Foreskin keratinocyte (primary cell): ENCODE measurements at places on chromosomes 2 and 18. TPM values are rescaled to one million over a fixed set of nuclear protein-coding genes. Genes with fewer than 3 reads are reported as not detected.

Gene IL1R2
- 37.9 and 40.7 TPM in 2 replicates for total RNA-seq

DNA sequence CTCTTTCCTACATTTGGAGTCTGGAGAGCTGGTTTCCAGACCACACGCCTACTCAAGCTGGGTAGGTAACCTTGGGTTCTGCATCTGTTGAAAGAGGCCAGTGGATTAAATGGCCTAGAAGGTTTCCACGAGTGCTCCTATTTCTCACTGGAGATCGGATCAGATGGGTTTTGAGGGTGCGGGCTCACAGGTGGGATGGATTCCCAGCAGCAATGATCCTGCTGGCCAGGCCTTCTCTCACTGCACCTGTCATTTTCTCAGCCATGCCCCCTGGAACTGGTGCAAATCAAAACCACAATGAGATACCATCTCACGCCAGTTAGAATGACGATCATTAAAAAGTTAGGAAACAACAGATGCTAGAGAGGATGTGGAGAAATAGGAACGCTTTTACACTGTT is 747.5 kb upstream of the RAB6C start:
- DNase-seq: no peak

- DNase-seq: no peak
Measured at GRCh38 chr2:67663776-67664175, 266.6 kb downstream of the ETAA1 start.

DNA sequence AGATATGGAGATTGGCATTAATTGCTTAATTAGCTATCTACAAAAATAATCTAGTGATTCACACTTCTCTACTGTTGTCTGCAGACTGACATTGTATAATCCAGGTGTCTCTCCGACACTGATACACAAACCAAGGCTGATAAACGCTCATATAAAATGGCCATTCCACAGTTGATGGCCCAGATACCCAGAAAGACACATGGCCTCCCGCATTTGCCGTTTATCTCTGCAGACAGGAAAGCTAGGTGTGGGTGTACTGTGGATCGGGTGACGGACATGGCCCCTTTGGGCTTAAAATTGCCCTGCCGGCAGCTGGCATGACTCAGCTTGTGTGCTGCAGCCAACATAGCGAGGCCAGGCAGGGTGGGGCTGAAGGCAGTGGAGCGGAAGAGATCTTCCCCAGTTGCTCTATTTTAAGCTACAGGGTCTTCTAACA is 18.5 kb downstream of the PMAIP1 start:
- peak; percentile 77 for DNase-seq

GRCh38 chr2:132390076-132390475 is 26.5 kb upstream of the GPR39 start:
- DNase-seq: no peak

Gene SIX3
- total RNA-seq: not detected in 2 replicates

- DNase-seq: no peak
Measured at GRCh38 chr2:211516537-211516936, 960.1 kb downstream of the CPS1 start.

- DNase-seq: no peak
Measured at GRCh38 chr18:8912348-8913326, 189.9 kb upstream of the NDUFV2 start.

GRCh38 chr18:32455361-32455760 is 15.3 kb downstream of the GAREM1 start:
- DNase-seq: no peak

- DNase-seq: peak; percentile 22
Measured at GRCh38 chr2:30040147-30040546, 106.7 kb upstream of the YPEL5 start.

DNA sequence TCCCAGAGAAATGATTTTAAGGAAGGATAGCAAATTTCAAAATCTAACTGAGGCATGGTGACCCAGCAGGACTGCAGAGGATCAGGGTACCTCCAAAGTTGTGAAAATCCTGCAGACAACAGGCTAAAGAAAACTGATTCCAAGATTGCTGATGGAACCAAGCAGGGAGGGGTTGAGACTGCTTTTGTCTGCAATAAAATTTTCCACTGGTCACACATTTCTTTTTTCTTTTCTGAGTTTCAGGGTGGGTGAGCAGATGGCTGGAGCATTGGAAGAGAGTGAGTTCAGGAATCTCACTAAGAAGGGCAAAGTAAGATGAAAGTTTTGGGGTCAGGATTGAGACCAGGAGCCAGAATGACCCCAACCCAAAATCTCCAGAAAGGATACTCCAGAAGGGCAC is 321.0 kb downstream of the TNS1 start:
- DNase-seq: no peak

Gene GLS
- 75.9 and 94.3 TPM in 2 replicates for total RNA-seq

GRCh38 chr2:240565333-240566202 is 2.7 kb upstream of the RNPEPL1 start:
- DNase-seq: peak; percentile 65

DNA sequence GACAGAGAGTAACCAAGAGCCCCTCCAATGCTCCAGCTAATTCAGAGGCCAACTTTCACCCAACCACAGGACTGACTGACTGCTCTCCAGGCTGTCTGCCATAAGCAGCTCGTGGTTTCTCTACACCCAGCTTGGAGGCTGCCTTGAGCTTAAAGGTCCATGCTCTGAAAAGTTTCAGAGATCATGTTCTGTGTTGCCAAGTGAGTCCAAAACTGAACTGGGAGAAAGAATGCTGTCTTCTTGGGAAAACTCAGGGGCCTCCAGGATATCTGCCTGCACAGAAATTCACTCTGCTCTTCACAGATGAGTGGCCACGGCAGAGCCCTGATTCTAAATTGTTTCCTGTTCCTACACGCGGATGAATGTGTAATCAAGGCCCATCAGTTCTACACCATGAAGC is 51.1 kb downstream of the LPIN2 start:
- DNase-seq: no peak

Gene ERFE
- total RNA-seq: 0.28 and 0.75 TPM in 2 replicates

GRCh38 chr2:101776172-101777043 is 78.9 kb downstream of the MAP4K4 start:
- DNase-seq: no peak

DNA sequence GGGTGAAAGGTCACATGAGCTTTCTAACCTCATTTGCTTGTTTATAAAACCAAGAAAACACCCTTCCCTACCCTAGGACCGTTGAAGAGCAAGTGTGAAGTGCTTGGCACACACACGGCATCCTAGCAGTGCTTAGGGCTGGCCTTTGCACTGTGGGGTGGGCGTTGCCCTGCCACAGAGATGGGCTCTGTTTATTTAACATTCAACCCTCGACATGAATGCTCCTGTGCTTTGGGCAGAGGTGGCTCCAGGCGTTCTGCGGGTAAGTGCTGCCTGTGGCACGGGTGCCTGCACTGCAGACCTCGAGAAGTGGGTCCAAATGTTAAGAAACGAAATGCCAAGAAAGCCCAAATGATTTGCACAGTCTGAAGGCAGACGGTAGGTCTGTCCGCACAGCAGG is 170.1 kb downstream of the FHOD3 start:
- no peak for DNase-seq

Gene DUSP2
- 1.9 and 2.6 TPM in 2 replicates for total RNA-seq

GRCh38 chr2:77397763-77398162 is 124.4 kb downstream of the LRRTM4 start:
- DNase-seq: peak; percentile 36

DNA sequence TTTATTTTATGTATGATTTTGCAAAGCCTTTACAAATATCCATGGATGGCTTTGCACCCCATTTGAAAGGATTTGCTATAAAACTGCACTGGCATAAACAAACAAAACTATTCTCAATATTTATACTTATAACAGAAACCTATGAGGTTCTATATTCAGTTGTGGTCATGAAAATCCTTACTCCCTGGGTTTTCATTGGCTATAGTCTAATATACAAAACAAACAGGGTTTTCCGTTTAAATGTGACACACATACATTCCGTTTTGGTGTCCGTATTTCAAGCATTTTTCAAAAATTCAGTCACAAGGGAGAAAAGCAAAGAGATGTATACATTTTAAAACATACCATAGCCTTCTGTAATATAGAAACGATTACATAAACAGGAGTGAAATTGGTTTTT is 100.0 kb downstream of the TCF4 start:
- no peak for DNase-seq

DNA sequence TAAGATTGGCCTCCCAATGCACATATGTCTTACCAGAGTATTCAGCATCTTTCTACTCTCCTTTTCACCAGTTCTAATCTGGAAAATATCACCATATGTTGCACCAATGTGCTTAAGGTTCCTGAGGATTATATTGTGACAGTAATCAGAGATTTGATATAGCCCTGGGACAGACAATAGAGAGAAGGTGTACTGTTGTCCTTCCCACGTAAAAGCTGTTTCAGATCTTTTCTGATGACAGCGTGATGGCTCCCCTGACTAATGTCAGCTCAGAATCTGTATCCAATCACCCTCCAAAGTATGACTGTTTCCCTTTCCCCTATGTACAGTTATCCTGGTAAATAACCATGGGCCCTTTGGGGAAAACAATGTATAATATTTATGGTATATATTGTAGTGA is 9.0 kb upstream of the MLPH start:
- DNase-seq: no peak

DNA sequence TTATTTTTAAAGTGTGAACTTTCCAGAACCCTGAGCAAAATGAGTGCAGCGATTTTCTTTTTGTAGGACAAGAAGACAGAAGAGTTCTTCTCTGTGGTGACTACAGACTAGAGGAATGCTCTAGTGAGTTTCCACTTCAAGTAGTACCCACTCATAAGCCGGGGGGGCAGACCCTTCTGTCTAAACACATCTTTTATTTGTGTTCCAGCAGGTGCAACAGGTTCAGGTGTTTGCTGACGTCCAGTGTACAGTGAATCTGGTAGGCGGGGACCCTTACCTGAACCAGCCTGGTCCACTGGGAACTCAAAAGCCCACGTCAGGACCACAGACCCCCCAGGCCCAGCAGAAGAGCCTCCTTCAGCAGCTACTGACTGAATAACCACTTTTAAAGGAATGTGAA is 25.2 kb downstream of the PTRHD1 start:
- DNase-seq: no peak

DNA sequence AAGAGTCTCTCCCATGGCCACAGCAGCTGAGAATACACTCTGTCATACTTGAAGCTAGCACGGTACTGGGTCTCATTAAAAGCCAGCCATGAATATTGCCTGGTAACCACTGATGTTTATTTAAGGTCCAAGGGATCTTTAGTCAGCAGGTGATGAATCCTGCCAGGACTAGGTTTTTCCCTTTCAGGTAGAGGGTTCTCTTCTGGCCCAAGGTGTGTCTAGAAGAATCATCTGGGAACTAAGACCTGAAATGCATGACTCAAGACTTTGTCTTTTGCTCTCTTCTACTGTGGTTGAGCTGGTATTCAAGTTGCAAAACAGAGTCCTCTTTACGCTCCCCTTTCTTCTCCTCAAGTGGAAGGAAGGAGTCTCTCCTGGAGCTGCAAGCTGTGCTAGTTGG is 400.5 kb upstream of the FSIP2 start:
- DNase-seq: peak; percentile 80

- no peak for DNase-seq
Measured at GRCh38 chr2:86218124-86218523, 18.9 kb downstream of the MRPL35 start.

Gene RSAD2
- total RNA-seq: 2.3 and 4.4 TPM in 2 replicates
